ENCODE measurements at places on chromosomes 12 and 14. TPM values are rescaled to one million over a fixed set of nuclear protein-coding genes. Genes with fewer than 3 reads are reported as not detected.

The PSMC6 gene
- total RNA-seq: 19.3 TPM

The TROAP gene
- not detected for total RNA-seq

The MYH6 gene
- total RNA-seq: not detected

The DNAJC22 gene
- total RNA-seq: not detected

The GLI1 gene
- 2.8 TPM for total RNA-seq

The MYH7 gene
- total RNA-seq: not detected

The SLC10A1 gene
- not detected for total RNA-seq

- no peak overlapping the region for H3K27ac ChIP-seq
- H3K36me3 ChIP-seq: no peaks in the 10 kb centered on the region
- H3K4me1 ChIP-seq: peaks cover 19% of the 10 kb centered on the region
- H3K4me3 ChIP-seq: no peak overlapping the region
- DNase-seq: no peak
These were observed 77.3 kb downstream of the TMX1 start for GRCh38 chr14:51317373-51317772.

GRCh38 chr14:100790502-100791347, 35.2 kb upstream of the MEG3 start:
- H3K27ac ChIP-seq: no peak overlapping the region
- no peaks in the 10 kb centered on the region for H3K27me3 ChIP-seq
- H3K4me3 ChIP-seq: no peak overlapping the region

- no peaks in the 10 kb centered on the region for H3K27me3 ChIP-seq
- peaks cover 56% of the 10 kb centered on the region for H3K36me3 ChIP-seq
- DNase-seq: no peak
- H3K27ac ChIP-seq: peak overlapping the region; percentile 94
These were observed 7.1 kb downstream of the RAPGEF3 start for GRCh38 chr12:47751561-47751960.

DNA sequence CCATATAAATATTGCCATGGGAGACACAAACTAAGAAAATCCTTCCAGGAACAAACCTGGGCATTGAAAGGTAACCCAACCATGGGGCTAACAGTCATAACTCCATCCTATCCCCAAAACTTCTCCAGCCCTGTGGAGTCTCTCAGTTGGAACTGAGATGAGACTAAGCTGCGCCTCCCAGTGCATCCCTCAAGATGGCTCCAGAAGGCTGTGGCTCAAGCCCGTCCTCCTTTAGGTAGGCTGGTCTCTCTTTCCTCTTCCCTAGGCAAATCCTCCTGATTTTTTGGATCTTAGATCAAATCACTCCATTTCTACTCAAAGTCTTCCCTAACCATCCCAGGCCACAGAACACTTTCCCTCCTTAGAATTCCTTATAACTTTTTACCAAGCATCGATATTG, 364.3 kb upstream of the CCDC196 start:
- no peaks in the 10 kb centered on the region for H3K4me1 ChIP-seq
- H3K27me3 ChIP-seq: no peaks in the 10 kb centered on the region
- no peak for DNase-seq
- H3K27ac ChIP-seq: no peak overlapping the region
- H3K36me3 ChIP-seq: no peaks in the 10 kb centered on the region

DNA sequence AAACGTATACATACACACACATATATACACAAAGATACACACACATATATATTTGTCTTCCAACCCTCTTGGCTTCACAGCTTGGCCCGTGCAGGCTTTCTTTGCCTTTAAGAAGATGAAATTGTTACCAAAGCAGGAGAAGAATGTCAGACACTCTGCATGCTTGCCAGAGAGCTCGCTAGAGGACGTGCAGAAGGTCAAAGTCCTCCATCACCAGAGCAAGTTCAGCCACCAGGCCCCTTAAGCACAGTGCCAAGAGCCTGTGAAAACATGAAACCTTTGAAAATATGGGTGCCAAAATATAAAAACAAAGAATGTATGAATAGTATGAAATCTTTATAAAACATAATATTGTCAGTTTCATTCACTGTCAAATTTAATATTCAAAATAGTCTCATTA, 14.9 kb upstream of the MCRS1 start:
- peaks cover 2% of the 10 kb centered on the region for H3K36me3 ChIP-seq
- no peak for DNase-seq
- H3K27ac ChIP-seq: no peak overlapping the region
- no peaks in the 10 kb centered on the region for H3K27me3 ChIP-seq

GRCh38 chr12:11765817-11766794, 116.6 kb downstream of the ETV6 start:
- H3K27me3 ChIP-seq: no peaks in the 10 kb centered on the region
- H3K4me3 ChIP-seq: no peak overlapping the region
- peaks cover 21% of the 10 kb centered on the region for H3K4me1 ChIP-seq
- no peaks in the 10 kb centered on the region for H3K36me3 ChIP-seq
- peak overlapping the region; percentile 89 for H3K27ac ChIP-seq
- peak; percentile 81 for DNase-seq

- DNase-seq: no peak
- no peaks in the 10 kb centered on the region for H3K4me1 ChIP-seq
- no peaks in the 10 kb centered on the region for H3K36me3 ChIP-seq
- H3K27me3 ChIP-seq: no peaks in the 10 kb centered on the region
- H3K27ac ChIP-seq: no peak overlapping the region
These were observed 646.5 kb upstream of the SEL1L start for GRCh38 chr14:82180139-82180538.

GRCh38 chr12:2125651-2126522, 73.1 kb downstream of the CACNA1C start:
- H3K4me3 ChIP-seq: no peak overlapping the region
- H3K4me1 ChIP-seq: peaks cover 10% of the 10 kb centered on the region
- no peaks in the 10 kb centered on the region for H3K36me3 ChIP-seq
- no peak for DNase-seq
- no peaks in the 10 kb centered on the region for H3K27me3 ChIP-seq
- peak overlapping the region; percentile 34 for H3K27ac ChIP-seq

GRCh38 chr12:102462795-102463465, 17.4 kb downstream of the IGF1 start:
- no peak for DNase-seq
- H3K4me3 ChIP-seq: no peak overlapping the region
- peak overlapping the region; percentile 66 for H3K27ac ChIP-seq

GRCh38 chr12:81094718-81095360, 17.0 kb downstream of the ACSS3 start:
- H3K27me3 ChIP-seq: no peaks in the 10 kb centered on the region
- no peak overlapping the region for H3K27ac ChIP-seq
- no peaks in the 10 kb centered on the region for H3K36me3 ChIP-seq
- no peak overlapping the region for H3K4me3 ChIP-seq
- DNase-seq: no peak

- H3K27me3 ChIP-seq: no peaks in the 10 kb centered on the region
- no peak overlapping the region for H3K27ac ChIP-seq
- H3K4me3 ChIP-seq: no peak overlapping the region
- H3K36me3 ChIP-seq: no peaks in the 10 kb centered on the region
- DNase-seq: no peak
These were observed 52.5 kb upstream of the GCH1 start for GRCh38 chr14:54955143-54955542.

DNA sequence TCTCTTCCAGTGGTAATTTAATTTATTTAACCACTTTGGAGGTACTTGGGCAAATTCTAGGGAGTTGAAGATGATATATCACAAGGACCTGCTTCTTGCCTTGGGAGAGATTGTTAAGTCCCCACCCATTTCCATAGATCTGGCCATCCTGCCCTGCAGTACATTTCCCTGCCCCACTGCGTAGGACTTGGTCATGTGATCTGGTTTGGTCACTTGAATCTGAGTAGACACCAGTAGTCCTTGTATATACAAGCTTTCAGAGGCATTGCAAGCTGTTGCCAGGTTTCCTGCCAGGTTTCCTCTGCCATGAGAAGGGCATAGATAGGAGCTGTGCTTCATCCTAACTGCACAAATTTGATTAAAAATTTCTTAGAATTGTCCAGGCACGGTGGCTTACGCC, 200.0 kb downstream of the ADAMTS20 start:
- no peaks in the 10 kb centered on the region for H3K4me1 ChIP-seq
- H3K27me3 ChIP-seq: no peaks in the 10 kb centered on the region
- no peaks in the 10 kb centered on the region for H3K36me3 ChIP-seq
- no peak overlapping the region for H3K27ac ChIP-seq

DNA sequence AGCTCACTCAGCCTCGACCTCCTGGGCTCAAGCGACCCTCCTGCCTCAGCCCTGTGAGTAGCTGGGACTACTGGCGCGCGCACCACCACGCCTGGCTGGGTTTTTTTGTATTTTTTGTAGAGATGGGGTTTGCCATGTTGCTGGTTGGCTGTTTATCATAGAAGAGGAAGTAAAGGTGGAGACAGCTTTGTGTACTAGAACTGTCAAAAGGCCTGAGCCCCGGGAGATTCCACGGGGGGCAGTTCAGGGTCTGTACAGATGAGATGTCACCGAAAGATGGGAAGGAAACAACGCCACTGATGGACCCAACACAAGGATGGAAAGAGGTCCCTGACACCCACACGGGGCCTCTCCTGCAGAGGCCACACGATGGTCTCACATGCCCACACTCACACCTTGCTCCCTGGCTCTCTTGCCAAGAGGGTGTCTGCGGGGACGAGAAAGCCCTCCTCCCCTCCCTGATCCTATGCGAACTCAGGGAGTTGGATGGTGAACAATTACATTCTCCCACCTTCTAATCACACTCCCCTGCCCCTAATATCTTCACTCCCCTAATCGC, 66.6 kb downstream of the KDM2B start:
- DNase-seq: no peak
- H3K4me1 ChIP-seq: no peaks in the 10 kb centered on the region
- no peaks in the 10 kb centered on the region for H3K27me3 ChIP-seq

DNA sequence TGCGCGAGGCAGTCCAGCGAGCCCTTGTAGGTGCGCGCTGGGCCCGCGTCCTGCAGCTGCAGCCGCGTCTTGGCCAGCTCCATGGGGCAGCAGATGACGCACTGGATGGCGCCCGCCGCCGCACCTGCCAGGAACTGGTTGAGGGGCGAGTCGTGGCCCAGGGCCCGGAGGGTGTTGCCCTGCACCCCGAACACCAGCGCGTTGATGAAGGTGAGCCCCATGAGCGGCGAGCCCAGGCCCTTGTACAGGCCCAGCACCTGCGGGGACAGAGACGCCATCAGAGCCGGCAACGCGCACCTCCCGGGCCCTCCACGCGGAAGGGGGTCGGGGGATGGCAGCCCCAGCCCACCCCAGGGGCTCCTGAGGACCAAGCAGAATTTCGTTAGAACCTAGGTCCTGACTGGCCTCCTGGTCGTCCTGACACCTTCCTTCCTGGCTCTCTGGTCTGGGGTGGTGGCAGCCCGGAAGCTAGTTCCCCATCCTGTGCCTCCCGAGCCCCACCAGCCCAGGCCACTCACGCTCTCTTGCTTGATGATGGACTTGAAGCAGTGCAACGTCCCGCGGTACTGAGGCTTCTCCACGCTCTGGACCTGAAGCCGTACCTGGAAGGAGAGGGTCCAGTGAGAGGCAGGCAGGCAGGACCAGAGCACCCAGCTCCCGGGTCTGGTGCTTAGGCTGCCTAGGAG, 13.3 kb downstream of the SLC25A29 start:
- DNase-seq: no peak
- no peak overlapping the region for H3K27ac ChIP-seq
- peaks cover 32% of the 10 kb centered on the region for H3K36me3 ChIP-seq
- no peaks in the 10 kb centered on the region for H3K27me3 ChIP-seq
